ENCODE measurements at places on chromosomes 6 and 20. TPM values are rescaled to one million over a fixed set of nuclear protein-coding genes. Genes with fewer than 3 reads are reported as not detected.
A peak's percentile ranks its signal among the peaks of the same experiment; 100 is the strongest.

GRCh38 chr20:2403291-2404052, 22.8 kb downstream of the TGM6 start:
- DNase-seq, result peak; percentile 71

DNA sequence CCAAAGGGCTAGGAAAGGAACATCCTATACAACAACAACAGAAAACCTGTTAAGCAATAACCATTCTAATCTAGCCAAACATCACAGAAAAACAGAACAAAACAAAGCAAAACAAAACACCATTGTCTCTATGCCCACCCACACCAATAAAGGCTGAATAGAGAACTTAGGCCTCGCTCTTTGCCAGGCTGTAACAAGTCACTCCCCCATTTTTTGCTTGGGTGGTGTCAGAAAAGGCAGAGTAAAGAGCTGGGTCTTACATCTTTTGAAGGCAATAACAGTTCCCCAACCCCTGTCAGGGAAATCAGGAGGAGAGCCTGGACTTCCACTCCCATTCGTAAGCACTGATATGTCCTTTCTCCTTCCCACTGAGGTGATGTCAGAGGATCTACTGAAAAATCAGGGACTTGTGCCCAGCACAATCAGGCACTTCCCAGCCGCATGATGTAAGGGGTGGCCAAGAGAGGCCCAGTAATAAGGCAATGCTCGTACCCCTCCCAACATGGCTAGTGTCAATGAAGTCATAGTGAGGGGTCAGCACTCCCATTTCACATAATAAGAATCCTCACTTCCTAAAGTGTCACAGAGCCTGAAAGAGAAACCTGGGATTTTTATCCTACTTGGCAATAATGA, 31.0 kb downstream of the THEMIS start:
- DNase-seq, result no peak

GRCh38 chr6:137989664-137990063, 117.6 kb downstream of the PERP start:
- no peak for DNase-seq

- no peak for DNase-seq
Observed at GRCh38 chr6:3943331-3943765, 94.2 kb downstream of the FAM50B start.

- no peak for DNase-seq
Observed at GRCh38 chr6:10690651-10691445, 3.6 kb downstream of the C6orf52 start.

GRCh38 chr6:107564589-107564951, 74.7 kb downstream of the SOBP start:
- no peak for DNase-seq

DNA sequence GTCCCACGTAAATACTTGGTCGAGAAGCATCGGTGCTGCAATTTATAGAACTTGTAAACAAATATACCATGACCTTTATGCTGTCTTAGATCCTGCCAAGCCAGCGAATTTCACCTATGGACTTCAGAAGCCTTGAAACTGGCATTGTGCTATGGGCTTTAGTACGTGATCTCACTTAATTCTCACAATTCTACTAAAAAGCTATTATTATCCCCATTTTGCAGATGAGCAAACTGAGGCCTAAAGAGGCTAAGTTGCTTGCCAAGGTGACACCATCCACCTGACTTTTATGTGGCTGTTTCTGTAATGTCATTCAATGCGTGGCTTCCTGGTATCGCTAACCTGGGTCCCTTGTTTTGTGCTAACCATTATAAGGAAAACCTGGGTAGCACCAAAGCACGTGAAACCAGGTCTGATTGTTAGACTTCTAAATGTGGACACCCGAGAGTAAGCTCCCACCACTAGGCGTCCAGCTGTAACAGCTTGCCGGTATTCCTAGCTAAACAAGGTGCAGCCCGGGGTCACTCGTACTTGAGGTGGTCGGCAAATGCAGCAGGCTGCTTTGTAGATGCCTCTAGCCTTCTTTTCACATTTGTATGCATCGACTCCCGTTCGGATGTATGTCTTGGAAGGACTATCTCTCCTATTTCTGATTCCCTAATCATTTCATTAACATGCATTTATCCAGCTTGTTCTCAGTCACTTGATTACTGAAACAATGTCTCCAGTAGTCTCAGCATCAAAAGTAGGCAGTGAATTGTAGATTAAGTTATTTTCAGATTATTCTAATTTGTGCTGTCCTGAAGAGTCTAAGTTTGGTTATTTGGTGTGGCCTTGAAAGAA, 1.1 kb downstream of the SYNJ2 start:
- DNase-seq, result peak; percentile 59

DNA sequence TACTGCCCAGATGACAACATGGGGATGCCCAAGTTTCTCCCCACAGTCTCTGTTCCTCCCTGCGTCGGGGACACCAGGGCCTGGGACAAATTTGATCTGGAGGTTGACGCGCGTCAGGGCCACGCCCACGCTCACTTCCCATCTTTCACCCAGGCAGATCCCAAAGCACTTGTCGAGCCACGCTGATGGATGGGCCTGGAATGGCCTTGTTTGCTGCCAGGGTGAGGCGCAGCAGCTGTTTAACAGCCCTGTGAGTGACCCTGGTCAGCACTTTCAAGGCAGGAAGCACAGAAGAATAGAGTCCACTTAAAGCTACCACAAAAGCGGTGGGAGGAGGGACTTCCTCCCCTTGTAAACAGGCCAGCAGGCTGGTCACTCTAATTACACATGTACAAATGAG, 324.7 kb upstream of the JARID2 start:
- DNase-seq, result peak; percentile 91

DNA sequence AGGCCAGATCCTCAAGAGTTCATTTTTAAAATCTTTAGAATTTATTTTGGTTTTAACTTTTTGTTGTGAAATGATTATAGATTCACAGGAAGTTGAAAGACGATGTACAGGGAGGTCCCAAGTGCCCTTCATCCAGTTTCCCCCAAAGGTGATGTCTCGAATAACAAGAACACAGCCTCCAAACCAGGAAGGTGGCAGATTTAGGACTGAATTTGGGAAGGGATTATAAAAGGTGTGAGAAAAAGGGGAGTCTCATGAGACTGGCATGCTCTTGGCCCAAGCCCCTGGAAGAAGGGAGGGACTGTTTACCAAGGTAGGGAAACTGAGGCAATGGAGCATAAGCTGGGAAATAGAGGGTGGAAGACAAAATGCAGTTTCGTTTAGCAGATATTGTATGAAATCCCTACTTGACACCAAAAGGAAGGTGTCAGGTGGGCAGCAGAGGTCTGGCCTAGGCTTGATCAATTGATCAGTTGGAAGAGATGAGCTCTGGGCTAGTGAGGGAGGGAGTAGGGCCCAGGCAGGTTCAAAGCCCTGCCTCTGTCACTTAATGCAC, 81.2 kb downstream of the BMP7 start:
- DNase-seq, result no peak

GRCh38 chr6:83429857-83430610, 817 bp downstream of the ME1 start:
- no peak for DNase-seq

- no peak for DNase-seq
Observed at GRCh38 chr20:1265226-1265915, 723 bp upstream of the SNPH start.

- DNase-seq, result no peak
Observed at GRCh38 chr20:36519012-36519719, 22.2 kb upstream of the MYL9 start.

DNA sequence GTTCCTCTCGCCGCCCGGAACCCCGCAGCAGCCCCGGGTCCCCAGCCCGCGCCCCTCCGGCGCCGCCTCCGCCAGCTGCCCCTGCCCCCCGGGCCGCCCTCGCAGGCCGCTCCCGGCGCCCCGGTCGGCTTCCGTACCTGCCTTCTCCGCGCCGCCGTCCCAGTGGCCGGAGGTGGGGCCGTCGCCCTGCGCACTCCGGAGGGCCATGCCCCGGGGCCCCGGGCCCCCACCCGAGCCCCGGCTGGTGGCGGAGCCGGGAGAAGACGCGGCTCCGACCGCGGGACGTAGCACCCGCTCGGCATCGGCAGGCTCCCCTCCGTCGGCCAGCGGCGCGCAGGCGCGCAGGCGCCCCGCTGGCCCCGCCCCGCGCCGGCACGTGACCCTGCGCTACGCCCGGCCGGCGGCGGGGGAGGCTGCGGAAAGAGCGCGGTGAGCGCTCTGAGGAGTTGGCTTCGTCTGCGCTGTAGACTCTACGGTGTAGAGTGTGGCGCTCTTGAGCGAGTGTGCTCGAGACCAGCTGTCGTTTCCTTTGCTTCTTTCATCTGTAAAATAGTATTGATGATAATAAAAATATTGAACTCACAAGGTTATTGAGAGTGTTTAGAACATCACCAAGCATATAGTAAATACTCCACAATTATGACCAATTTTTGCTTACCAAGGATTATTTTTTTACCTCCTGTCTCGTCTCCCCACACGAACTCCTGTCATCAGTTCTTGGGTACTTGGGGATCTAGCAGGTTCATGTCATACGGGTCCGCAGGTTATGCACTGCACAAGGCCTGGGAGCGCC, at the start of gene TBC1D20:
TBC1D20 (minus strand) TSS at position 335 of the 793 bp plus-strand sequence; CDS start at position 207, 128 bp downstream.
- DNase-seq, result peak; percentile 95

GRCh38 chr20:19071446-19071725, 141.1 kb upstream of the SLC24A3 start:
- DNase-seq, result no peak

DNA sequence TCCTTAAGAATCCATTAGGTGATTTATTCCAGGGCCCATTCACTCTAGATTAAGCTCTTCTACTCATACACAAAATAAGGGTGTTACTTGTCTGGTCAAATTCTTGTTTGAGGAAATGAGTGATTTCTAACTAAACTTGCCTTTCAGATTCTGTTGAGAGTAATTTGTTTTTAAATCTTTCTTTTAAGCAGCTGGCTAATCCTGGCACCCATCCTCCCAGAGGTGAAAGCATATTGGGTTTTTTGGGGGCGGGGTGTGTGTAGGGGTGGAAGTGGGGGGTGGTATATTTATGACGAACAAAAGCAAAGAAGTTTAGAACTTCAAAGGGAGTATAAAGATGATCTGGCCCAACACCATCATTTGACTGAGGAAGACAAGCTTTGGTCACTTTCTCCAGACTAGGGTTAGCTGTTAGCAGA, 94.7 kb downstream of the RTN4IP1 start:
- no peak for DNase-seq

DNA sequence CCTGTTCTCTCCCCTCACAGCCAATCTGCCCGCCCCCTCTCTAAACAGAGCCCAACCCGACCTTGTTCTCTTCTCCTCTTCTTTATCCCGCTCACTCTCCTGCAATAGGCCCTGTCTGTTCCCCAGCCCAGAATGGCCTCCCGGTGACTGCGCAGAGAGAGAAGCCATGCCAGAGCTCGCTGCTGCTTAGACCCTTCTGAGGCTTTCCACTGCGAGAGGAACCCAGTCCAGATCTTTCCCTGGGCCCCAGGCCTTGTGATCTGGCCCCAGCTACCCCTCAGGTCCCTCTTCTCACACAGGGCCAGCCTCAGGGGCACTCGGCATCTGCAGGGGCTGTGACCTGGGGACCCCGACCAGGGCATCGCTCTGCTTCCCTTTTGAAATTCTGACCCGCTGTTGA, 58.1 kb downstream of the TMEM242 start:
- no peak for DNase-seq

DNA sequence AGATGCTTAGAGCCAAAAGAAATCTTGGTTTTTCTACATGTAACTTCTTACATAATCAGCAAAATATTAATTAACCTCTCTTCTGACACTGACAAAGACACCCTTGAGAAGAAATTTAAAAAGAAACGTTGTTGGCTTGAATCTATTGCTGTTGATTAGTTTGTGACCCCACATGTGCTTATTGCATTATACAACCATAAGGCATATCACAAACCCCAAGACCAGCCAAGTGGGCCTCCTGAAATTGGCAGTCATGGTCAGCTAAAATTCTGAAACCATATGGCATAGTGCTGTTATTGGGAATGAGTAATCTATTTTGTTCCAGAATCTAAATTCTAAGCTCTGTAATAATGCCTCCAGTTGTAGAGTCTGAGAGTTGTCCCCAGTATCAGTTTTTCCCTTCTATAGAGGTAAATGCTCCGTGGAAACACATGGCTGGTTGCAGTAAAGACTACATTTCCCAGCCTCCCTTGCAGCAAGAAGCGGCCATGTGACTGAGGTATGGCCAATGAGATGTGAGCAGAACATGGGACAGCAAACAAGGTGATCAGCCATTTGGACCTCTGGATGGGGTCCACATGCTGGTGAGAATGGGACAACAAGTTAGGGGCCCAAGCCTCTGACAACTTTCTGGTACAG, 42.3 kb upstream of the PTPN1 start:
- no peak for DNase-seq

Gene SULF2
- 68.7 TPM for total RNA-seq

Gene CTAGE9
- total RNA-seq, result not detected

Gene SLC22A2
- not detected for total RNA-seq

Gene B3GAT2
- total RNA-seq, result not detected

Gene CPNE5
- total RNA-seq, result 2.8 TPM

Gene PRKN
- total RNA-seq, result 10.1 TPM

Gene SLC17A3
- total RNA-seq, result not detected
